ENCODE measurements at places on chromosomes 1 and 21.

DNA sequence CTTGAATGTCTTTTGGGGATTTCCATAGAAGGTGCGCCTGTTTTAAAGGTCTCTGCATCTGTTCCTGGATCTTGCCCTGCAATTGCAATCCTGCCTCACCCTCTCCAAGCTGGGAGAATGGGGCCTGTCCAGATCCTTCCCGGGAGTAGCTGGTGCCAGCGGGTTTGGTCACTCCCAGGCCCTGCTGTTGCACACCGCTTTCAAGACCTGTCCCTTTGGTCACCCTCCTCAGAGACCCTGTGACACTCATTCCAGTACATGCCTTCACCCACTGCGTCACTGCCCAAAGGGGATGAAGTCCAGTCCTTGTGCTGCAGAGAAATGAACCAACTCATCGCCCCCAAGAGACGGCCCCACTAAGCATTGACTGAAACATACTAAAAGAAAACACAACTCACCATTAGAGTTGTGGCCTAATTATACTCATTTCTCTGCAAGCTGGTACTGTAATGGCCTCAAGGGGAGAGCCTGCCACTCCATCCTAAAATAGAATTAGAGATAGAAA is 1.9 kb upstream of the IRF2BP2 start:
- DNase-seq, result no peak

DNA sequence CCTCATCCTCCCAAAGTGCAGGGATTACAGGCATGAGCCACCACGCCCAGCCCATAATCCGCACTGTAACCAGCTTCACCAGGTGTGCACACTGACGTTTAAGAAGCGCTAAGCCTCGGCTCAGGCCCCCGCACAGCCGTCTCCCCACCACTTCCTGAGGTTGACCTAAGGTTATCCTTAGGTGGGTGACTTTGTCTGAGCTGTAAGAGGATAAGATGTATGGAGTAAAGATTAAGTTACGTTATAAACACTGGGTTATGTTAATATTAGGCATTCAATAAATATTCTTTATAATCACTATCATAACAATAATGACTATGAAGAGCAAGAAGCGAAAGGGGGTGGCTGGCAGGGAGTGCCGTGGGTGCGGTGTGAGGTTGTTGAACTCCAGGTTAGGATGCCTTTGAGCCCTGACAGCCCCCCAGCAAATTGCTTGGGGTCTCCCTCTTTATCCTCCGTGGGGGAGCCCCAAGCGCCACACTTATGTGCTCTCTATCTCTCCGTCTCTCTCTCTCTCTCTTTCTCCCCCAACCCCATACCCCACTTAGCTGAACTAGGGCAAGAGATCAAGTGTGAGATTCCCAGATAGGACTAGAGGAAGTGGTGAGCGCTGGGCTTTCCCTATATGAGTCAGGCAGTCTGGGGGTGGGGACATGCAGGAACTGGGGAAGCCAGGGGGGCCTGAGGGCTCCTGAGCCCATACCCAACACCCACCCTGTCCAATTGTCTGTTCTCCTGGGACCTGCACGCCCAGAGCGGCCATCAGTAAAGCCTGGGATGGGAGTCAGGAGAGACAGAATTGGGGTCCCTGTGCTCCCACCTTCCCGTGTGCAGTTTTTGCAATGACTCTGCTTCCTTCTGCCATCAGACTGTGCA is 7.6 kb downstream of the EFHD2 start:
- DNase-seq, result no peak

GRCh38 chr1:231041719-231042261 is 1.7 kb upstream of the FAM89A start:
- no peak for DNase-seq

DNA sequence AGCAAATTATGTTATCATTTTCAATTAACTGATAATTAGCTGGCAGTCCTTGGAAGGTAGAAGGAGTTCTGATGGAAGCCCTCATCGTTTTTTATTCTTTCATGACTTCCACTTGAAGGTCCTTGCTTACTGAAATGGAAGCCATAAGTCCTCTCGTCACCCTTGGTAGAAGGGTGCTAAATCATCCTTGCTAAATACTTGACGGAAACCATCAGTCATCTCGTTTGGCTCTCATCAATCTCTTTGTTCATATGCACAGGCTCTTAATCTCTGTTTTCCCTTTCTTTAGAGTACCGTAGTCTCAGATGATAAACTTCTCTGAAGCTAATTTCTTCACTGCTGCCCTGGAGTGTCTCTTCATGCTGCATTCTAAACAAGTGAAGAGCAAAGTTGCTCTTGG is 34.5 kb downstream of the UCK2 start:
- no peak for DNase-seq

DNA sequence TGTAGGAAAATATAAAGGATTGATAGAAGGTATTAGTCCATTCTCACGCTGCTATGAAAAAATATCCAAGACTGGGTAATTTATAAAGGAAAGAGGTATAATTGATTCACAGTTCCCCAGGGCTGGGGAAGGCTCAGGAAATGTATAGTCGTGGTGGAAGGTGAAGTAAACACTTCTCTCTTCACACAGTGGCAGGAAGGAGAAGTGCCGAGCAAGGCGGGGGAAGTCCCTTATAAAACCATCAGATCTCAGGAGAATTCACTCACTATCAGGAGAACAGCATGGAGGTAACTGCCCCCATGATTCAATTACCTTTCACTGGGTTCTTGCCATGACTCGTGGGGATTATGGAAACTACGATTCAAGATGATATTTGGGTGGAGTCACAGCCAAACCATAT is 1806.0 kb downstream of the MRPL39 start:
- no peak for DNase-seq

DNA sequence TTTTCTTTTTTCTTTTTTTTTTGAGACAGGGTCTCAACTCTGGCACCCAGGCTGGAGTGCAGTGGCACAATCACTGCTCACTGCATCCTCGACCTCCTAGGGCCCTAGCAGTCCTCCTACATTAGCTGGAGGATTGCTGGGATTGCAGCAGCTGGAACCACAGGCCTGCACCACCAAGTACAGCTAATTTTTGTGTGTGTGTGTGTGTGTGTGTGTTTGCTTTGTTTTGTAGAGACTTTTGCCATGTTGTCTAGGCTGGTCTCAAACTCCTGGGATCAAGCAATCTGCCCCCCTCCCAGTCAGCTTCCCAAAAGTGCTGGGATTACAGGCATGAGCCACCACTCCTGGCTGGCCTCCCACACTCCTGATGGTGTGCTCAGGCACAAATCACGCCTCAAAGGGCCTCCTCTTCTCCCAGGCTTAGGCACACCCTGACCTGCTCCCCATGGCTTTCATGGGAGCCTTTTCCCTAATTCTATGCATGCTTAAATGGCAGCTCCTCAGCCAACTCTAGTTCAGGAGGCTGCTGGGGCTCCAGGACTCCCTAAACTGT is 9.4 kb downstream of the FAM229A start:
- no peak for DNase-seq

- no peak for DNase-seq
Measured at GRCh38 chr1:229136822-229137221, 134.1 kb upstream of the RAB4A start.

DNA sequence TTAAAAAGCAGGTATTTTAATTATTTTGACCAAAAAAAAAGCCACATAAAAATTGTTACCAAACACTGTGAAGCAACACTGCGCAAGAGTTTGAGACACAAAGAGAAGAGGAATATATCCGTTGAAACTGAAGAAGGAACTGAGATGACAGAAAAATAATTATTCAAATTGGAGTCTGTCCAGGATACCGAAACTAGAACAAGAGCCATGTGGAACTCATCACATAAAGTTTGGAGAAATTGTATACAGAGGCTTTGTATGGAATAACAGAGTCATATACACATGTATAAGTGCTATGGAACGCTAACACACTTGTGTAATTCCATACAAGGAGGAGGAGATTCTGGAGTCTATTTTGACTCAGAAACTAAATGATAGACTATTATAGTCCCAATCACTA is 675.1 kb upstream of the ADGRL2 start:
- no peak for DNase-seq

DNA sequence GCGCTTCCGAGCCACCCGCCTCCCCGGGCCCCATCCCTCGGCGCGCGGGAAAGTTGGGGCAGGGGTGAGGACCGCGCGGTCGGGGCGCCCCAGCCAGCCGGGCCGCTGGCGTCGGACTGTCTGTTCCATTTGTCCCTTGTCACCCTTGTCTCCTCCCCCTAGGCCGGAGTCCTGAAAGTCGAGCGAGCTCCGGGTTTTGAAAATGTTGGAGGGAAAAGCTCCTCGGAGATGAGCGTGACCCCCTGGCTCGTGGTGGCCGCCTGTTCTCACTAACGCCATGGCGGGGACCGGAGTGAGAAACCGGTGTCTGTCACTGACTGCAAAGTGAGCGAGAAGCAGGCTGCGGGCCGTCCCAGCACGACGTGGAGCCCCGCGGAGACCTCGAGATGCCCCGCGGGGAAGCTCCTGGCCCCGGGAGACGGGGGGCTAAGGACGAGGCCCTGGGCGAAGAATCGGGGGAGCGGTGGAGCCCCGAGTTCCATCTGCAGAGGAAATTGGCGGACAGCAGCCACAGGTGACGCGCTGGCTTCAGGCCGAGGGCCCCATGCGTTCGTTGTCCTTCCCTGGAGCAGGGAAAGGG is 491 bp downstream of the PER3 start:
- no peak for DNase-seq

GRCh38 chr1:153566414-153567371 is 1.0 kb upstream of the S100A2 start:
- peak; percentile 84 for DNase-seq

DNA sequence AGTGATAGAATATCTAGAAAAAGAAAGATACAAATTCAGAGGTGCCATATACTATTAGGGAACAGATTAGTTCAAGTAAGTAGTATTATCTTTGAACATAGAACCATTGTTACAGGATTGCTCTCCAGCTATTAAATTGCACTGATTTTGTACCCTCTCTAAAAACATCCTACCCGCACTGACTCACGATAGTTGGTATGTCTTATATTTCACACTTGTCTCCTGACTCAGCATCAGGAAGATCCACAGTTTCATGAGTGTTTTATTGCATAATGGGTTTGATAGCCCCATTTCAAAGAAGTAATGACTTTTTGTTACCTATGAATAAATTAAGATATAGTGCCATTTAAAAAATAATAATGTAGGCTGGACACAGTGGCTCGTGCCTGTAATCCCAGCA is 6.0 kb downstream of the TATDN3 start:
- no peak for DNase-seq

- no peak for DNase-seq
Measured at GRCh38 chr1:46618754-46619415, 2.3 kb upstream of the MOB3C start.

DNA sequence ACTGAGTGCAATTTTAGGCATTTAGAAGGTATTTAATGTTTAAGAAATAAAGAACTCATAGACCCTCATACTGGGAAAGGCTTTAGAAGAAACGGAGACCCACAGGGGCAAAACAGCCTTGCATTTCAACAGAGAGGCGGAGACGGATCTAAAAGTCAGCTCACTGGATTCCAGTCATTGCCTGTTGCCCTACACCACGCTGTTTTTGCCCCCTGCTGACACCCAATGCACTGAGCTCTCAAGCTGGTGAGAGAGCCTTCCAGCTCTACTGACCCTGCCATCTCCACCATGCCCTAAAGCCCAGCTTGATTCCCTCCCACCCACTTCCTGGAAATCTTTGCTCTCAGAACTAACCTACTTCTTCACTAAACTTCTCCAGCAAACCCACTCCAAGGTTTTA is 7.2 kb upstream of the TRAF3IP3 start:
- DNase-seq, result no peak

- no peak for DNase-seq
Measured at GRCh38 chr1:84278905-84279304, 22.6 kb upstream of the SAMD13 start.

DNA sequence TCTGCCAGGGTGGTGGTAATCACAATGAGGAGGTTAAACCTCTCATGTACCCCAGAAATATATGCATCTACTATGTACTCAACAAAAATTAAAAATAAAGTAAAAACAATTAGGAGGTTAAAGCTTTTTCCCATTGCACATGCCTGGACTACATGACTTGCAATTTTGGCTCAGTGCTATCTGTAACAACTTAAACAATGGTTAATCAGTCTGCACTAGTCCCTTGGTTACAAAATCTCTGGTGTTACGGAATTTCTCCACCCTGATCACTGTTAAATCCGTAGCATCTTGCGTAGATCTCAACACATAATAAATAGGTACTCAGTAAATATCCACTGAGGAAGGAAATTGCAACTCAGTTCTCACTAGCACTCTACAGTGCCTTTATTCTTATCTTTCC is 66.5 kb downstream of the SDCCAG8 start:
- no peak for DNase-seq

DNA sequence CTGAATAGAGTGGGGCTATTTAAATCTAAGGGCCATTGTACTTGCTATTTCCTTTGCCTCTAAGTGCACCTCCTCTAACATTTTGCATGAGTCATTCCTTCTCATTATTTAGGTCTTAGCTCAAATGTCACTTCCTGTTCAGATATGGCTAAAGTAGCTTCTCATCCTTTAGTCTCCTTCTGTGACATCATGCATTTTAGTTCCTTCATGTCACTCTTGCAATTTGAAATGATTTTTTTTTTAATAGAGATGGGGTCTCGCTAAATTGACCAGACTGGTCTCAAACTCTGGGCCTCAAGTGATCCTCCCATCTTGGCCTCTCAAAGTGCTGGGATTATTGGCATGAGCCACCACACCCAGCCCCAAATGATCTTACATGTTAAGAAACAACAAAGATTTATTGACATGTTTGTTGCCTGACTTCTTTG is 6.6 kb downstream of the TBX19 start:
- no peak for DNase-seq

- DNase-seq, result no peak
Measured at GRCh38 chr1:196558411-196558810, 49.8 kb downstream of the KCNT2 start.

GRCh38 chr1:106746448-106747085 is 309.9 kb upstream of the PRMT6 start:
- no peak for DNase-seq

DNA sequence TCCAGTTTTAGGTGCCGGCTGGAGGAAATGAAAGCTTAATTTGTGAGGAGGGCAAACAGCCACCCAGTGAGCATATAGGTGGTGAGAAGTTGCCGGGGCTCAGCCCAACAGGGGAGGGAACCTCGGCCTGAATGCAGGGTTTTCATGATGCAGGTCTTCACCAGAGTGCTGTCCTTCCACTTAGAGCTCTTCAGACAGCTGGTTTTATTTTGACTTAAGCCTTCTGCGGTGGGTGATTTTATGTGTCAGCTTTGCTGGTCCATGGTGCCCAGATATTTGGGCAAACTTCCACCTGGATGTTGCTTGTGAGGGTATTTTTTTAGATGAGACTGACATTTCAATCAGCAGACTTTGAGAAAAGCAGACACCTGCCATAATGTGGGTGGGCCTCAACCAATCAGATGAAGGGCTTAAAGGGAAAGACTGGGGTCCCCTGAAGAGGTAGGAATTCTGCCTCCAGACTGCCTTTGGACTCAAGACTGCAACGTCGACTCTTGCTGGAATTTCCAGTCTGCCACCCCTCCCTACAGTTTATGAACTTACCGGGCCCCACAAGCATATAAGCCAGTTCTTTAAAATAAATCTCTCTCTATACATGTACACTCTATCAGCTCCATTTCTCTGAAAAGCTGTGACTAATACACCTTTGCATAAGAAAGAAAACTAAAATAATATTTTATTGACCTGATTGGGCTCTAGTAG is 72.8 kb downstream of the RHOU start:
- no peak for DNase-seq

GRCh38 chr21:29034678-29035077 is 10.2 kb downstream of the USP16 start:
- DNase-seq, result no peak
